ENCODE measurements at places on chromosomes 4 and X.
A peak's percentile ranks its signal among the peaks of the same experiment; 100 is the strongest.

GRCh38 chrX:48468693-48469691, 1.1 kb downstream of the SLC38A5 start:
- no peaks in the 10 kb centered on the region for H3K36me3 ChIP-seq
- H3K27me3 ChIP-seq: no peaks in the 10 kb centered on the region
- H3K4me3 ChIP-seq: no peak overlapping the region
- H3K4me1 ChIP-seq: no peaks in the 10 kb centered on the region

GRCh38 chr4:151573945-151574344, 165.0 kb downstream of the FHIP1A start:
- no peaks in the 10 kb centered on the region for H3K36me3 ChIP-seq
- H3K4me3 ChIP-seq: no peak overlapping the region
- H3K27me3 ChIP-seq: no peaks in the 10 kb centered on the region
- H3K27ac ChIP-seq: no peak overlapping the region
- no peaks in the 10 kb centered on the region for H3K4me1 ChIP-seq

DNA sequence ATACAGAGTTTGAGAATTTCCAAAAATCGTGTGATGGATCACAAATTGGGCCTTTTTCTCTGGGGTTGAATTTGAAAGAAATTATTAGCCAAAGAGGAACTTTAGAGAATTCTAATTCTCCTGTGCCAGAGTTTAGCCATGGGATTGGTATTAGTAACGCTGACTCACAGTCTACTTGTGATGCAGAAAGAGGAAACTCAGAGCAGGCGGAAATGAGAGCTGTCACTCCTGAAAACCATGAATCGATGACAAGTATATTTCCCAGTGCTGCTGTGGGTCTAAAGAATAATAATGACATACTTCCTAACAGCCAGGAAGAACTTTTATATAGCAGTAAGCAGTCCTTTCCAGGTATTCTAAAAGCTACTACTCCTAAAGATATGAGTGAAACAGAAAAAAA, 64.9 kb downstream of the N4BP2 start:
- peak; percentile 56 for DNase-seq
- no peak overlapping the region for H3K4me3 ChIP-seq
- no peaks in the 10 kb centered on the region for H3K36me3 ChIP-seq
- H3K27ac ChIP-seq: no peak overlapping the region
- H3K4me1 ChIP-seq: no peaks in the 10 kb centered on the region

DNA sequence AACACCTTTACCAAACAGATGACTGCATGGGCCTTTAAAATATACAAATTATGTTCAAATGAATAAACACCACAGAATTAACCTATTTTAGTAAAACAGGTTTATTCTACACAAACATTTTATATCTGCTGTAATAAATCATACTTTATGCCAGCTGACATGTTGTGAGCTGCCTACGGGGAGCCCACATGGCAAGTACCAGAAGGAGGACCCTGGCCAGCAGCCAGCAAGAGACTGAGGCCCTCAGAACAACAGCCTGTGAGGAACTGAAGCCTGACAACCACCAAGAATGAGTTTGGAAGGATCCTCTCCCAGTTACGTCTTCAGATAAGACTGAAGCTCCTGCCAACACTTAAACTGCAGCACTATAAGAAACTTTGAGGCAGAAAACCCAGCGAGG, 377.0 kb downstream of the PDGFC start:
- DNase-seq: no peak
- H3K27ac ChIP-seq: no peak overlapping the region
- no peak overlapping the region for H3K4me3 ChIP-seq
- no peaks in the 10 kb centered on the region for H3K36me3 ChIP-seq

DNA sequence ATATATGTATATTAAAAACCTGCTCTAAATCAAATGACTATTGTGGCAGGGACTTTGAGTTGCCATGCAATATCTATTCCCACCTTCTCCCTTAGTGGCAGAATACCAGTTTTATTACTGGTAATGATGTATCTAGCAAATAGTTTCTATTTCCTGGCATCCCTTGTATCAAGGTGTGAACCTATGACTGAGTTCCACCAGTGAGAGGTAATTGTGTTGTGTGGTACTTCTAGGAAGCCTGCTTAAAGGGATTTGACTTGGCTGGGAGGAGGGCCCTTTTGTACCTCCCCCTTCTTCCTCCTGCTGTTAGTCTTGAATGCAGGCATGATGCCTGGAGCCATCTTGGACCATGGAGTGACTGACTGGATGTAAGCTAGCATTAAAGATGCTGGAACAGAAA, 65.4 kb upstream of the DYNLT3 start:
- H3K27me3 ChIP-seq: no peaks in the 10 kb centered on the region
- DNase-seq: no peak
- H3K4me1 ChIP-seq: no peaks in the 10 kb centered on the region
- H3K4me3 ChIP-seq: no peak overlapping the region
- no peak overlapping the region for H3K27ac ChIP-seq
- H3K36me3 ChIP-seq: no peaks in the 10 kb centered on the region

- peak overlapping the region; percentile 85 for H3K27ac ChIP-seq
These were observed 70.5 kb downstream of the AFF1 start for GRCh38 chr4:87005369-87005689.

GRCh38 chrX:10922159-10922558, 189.0 kb upstream of the HCCS start:
- no peaks in the 10 kb centered on the region for H3K36me3 ChIP-seq
- DNase-seq: no peak
- H3K27me3 ChIP-seq: no peaks in the 10 kb centered on the region
- no peaks in the 10 kb centered on the region for H3K4me1 ChIP-seq
- no peak overlapping the region for H3K4me3 ChIP-seq
- H3K27ac ChIP-seq: no peak overlapping the region

- no peak for DNase-seq
- H3K4me1 ChIP-seq: peaks cover 5% of the 10 kb centered on the region
- peak within 1 kb of the TSS; percentile 74 for H3K4me3 ChIP-seq
These were observed at the start of gene IL15 for GRCh38 chr4:141636082-141636770. Gene IL15 (plus strand): TSS chr4:141636583. CDS start chr4:141719465, 82,882 bp downstream.

GRCh38 chr4:70158576-70158975, 4.5 kb downstream of the PRR27 start:
- no peaks in the 10 kb centered on the region for H3K27me3 ChIP-seq
- H3K36me3 ChIP-seq: no peaks in the 10 kb centered on the region
- no peak for DNase-seq
- no peak overlapping the region for H3K4me3 ChIP-seq

DNA sequence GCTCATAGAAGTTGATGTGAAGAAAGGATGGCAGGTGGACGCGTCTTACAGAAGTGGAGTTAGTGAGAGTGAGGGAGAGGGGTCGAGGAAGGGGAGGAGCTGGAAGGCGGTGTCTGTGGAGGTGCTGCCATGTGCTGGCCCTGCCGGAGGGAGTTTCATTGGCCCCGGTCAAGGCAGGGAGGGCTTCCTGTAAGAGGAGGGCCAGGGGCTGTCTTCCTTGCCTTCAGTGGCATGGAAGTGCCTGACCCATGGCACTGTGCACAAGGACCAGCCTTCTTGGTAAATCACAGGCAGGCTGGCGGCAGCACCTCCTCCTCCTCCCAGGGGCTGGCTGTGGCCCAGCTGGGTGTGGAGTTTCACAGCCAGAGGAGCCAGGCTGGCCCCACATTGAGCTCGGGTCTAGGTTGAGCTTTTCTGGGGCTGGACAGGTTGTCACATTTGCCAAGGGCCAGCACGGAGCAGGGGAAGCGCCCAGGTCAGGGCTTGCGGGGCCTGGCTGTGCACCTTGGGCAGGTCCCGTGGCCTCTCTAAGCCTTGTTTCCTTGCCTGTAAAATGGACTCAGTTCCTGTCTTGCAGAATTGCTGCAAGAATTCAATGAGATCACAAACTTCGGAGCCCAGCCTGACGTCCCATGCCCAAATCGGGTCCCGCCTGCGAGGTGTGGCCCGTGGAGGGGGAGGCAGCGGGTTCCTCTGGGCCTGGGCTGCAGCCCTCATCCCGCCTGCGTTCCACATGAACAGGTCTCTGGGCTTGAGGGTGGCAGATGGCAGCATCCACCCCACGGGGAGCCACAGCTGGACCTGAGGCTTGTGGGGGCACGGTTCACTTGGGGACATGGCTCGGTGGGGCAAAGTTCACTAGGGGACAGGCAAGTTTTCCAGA, 7.0 kb downstream of the HTRA3 start:
- no peaks in the 10 kb centered on the region for H3K27me3 ChIP-seq
- H3K4me1 ChIP-seq: peaks cover 4% of the 10 kb centered on the region
- no peak for DNase-seq
- H3K27ac ChIP-seq: no peak overlapping the region
- no peak overlapping the region for H3K4me3 ChIP-seq
- H3K36me3 ChIP-seq: no peaks in the 10 kb centered on the region

- no peaks in the 10 kb centered on the region for H3K36me3 ChIP-seq
- H3K4me3 ChIP-seq: no peak overlapping the region
- no peaks in the 10 kb centered on the region for H3K4me1 ChIP-seq
- H3K27ac ChIP-seq: no peak overlapping the region
- DNase-seq: no peak
These were observed 165.2 kb downstream of the CORIN start for GRCh38 chr4:47672696-47673095.

GRCh38 chr4:8410066-8410625, 30.4 kb downstream of the ACOX3 start:
- no peak for DNase-seq
- H3K27ac ChIP-seq: no peak overlapping the region
- no peaks in the 10 kb centered on the region for H3K4me1 ChIP-seq
- H3K36me3 ChIP-seq: no peaks in the 10 kb centered on the region
- H3K27me3 ChIP-seq: no peaks in the 10 kb centered on the region
- no peak overlapping the region for H3K4me3 ChIP-seq

GRCh38 chr4:109955146-109955545, 42.5 kb downstream of the EGF start:
- no peak overlapping the region for H3K4me3 ChIP-seq
- no peak overlapping the region for H3K27ac ChIP-seq
- no peaks in the 10 kb centered on the region for H3K27me3 ChIP-seq
- no peaks in the 10 kb centered on the region for H3K4me1 ChIP-seq

- no peaks in the 10 kb centered on the region for H3K36me3 ChIP-seq
- peak overlapping the region; percentile 51 for H3K4me3 ChIP-seq
- no peaks in the 10 kb centered on the region for H3K4me1 ChIP-seq
- DNase-seq: no peak
- H3K27ac ChIP-seq: peak overlapping the region; percentile 54
These were observed 5.1 kb upstream of the PLCXD1 start for GRCh38 chrX:275967-276580.

DNA sequence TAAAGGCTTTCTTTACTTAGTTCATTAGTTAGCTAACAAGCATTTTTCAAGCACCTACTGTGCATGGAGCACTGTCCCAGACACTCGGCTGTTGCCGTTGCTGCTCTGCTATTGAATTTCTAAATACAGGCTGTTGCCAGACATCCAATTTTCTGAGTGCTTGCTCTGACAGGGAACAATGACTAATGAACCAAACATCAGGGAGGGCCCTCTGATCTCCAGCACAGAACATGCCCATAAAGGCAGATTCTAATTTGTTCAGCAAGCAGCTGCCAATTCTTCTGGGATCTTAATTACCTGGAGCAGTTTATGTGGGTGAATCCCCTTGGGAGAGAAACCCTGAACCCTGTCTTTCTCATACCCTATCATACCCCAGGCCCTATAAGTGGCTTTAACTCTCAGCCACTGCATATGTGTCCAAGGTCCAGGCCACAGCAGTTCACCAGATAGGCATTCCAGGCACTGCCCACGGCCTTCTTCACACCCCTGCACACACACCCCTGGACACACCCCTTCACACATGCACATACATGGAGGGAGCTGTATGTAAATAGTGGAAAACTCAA, 27.9 kb downstream of the TSC22D3 start:
- no peaks in the 10 kb centered on the region for H3K4me1 ChIP-seq
- no peak overlapping the region for H3K4me3 ChIP-seq
- no peak for DNase-seq
- H3K27me3 ChIP-seq: peaks cover 3% of the 10 kb centered on the region
- H3K27ac ChIP-seq: no peak overlapping the region

DNA sequence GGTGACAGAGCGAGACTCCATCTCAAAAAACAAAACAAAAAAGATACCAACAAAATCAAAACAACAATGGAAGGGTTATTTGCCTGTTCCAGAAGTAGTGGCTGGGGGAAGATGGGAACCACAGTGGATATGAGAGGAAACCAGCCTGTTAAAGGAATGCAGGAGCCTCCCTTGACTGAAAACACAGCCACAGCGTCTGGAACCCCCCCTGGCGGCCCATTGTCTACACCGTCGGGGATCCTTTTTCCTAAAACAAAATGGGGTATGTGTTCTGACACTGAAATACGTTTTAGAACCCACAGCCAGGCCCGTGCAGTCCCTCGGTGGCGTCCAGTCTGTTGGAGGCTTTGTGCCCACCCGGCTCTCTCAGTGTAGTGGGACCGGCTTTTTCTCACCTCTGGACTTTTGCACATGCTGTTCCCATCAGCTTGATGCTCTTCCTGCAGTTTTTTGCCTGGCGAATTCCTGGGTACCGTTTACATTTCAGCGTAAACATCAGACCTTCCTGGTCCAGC, 19.6 kb downstream of the PIGG start:
- no peaks in the 10 kb centered on the region for H3K4me1 ChIP-seq
- H3K27ac ChIP-seq: no peak overlapping the region
- DNase-seq: no peak
- H3K27me3 ChIP-seq: no peaks in the 10 kb centered on the region
- no peak overlapping the region for H3K4me3 ChIP-seq
- peaks cover 4% of the 10 kb centered on the region for H3K36me3 ChIP-seq

- no peaks in the 10 kb centered on the region for H3K36me3 ChIP-seq
- peaks cover 5% of the 10 kb centered on the region for H3K4me1 ChIP-seq
- peak overlapping the region; percentile 74 for H3K27ac ChIP-seq
These were observed 1.5 kb downstream of the HPRT1 start for GRCh38 chrX:134461437-134461836.

DNA sequence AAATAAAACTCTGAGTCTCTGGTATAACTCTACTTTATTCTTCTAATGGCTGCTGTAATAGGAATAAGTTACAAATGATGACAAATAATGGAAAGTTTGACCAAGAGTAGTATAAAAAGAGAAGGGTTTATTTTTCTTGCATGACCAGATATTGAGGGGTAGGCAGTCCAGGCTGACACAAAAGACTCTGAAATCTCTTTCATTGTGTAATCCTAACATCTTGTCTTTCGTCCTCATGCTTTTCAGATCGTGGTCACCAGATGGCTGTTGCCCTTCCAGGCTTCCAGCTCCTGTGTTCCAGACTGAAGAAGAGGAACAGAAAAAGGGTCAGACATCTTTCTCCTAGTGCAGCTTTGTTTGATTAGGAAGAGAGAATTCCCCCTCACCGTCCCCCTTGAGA, 176.9 kb upstream of the GK2 start:
- H3K27ac ChIP-seq: no peak overlapping the region
- DNase-seq: no peak
- no peaks in the 10 kb centered on the region for H3K4me1 ChIP-seq
- H3K4me3 ChIP-seq: no peak overlapping the region
- no peaks in the 10 kb centered on the region for H3K36me3 ChIP-seq
- no peaks in the 10 kb centered on the region for H3K27me3 ChIP-seq

- no peaks in the 10 kb centered on the region for H3K27me3 ChIP-seq
- H3K4me3 ChIP-seq: no peak overlapping the region
- no peaks in the 10 kb centered on the region for H3K4me1 ChIP-seq
- DNase-seq: no peak
- H3K36me3 ChIP-seq: no peaks in the 10 kb centered on the region
These were observed 278.9 kb upstream of the GATB start for GRCh38 chr4:152039691-152040090.

DNA sequence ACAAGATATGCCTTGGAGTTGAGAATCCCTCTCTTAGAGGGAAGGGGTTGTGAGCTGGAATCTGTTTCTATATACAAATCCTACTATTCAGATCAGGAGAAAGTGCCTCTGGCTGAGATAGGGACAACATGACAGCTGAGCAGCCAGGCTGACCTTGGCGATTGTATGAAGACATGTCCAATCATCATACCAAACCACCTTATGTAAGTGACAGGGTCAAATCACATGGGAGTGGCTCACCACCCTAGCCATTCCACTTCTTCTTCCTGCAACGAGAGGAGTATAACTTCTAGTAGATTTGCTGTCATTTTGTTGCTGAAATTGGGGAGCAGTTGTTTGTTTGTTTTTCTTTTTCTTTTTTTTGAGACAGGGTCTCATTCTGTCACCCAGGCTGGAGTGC, 48.3 kb upstream of the TMEM150C start:
- no peak for DNase-seq
- H3K27me3 ChIP-seq: no peaks in the 10 kb centered on the region
- H3K36me3 ChIP-seq: no peaks in the 10 kb centered on the region
- no peaks in the 10 kb centered on the region for H3K4me1 ChIP-seq

Data from Panc1 (cell line).